ENCODE measurements at places on chromosomes 7 and 10.

- no peak for DNase-seq
Observed at GRCh38 chr10:22222236-22223190, 4.7 kb upstream of the EBLN1 start.

- DNase-seq, result no peak
Observed at GRCh38 chr10:110511734-110512449, 14.2 kb downstream of the DUSP5 start.

DNA sequence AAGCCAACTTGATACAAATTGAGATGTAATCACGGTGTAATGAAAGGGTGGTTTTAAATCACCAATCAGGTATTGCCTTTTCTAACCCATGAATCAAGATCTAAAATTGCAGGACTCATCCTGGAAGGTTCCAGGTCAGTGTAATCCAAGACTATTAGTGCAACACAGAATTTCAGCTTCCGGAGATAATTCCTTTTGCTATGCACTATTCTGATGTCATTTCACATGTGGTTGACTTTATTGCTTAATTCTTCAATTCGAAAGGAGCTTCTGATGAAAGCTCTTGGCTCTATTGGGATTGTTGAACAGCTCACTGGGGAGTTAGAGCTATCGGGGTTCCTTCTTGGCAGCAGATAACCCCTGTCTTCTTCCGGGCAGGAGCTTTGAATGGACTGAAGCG lies 147.4 kb upstream of the INSYN2A start:
- DNase-seq, result no peak

DNA sequence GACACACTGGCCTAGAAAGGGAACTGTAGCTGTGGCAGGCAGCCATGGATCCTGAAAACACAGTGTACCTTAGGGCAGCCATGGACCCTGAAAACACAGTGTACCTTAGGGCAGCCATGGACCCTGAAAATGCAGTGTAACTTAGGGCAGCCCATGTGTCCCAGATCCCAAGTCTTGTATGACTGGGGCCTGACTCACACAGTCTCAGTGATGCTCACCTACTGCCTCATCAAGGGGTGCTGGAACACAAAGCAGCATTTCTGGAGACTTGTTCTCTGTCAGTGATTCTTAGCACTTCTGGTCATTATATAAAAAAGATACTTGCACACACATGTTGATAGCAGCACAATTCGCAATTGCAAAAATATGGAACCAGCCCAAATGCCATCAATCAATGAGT lies 70.2 kb upstream of the LAMB4 start:
- no peak for DNase-seq

GRCh38 chr7:115056019-115056418 lies 134.1 kb downstream of the MDFIC start:
- DNase-seq, result no peak

- DNase-seq, result no peak
Observed at GRCh38 chr10:127921075-127921752, 14.3 kb downstream of the PTPRE start.

- no peak for DNase-seq
Observed at GRCh38 chr7:51139796-51140195, 176.8 kb downstream of the COBL start.

DNA sequence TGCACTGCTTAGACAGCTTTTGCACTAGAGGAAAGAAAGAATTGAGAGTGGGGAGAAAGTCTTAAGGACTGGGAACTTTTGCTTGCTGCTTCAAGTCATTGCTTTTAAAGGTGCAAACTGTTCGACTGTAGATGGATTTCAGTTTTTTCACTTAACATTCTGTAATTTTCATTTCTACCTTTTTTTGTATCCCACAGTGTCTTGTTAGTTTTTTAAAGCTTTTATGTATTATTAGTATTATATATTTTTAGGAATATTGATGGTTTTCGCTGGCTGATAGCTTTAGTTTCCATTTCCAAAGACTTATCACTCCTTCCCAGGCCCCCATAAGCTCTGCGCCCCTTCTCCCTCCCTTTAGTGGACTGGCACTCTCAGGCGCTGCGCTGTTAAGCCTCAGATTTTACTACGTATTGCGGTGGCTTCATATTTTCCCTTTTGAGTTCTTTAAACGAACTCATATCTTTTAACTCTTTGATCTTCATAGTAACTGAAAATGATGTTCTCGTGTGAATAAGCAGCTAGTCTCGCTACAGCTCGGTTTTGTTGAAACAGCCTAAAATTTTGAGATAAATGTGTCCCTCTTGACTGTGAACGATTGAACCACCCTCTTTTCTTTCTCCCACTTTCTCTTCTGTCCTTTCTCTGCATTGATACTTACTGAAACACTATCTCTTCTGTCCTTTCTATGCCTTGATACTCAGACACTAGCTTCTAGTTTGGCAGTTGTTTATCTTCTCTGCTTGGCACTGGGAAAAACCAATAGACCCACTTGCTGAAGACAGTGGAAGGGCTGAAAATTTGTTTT lies 2.5 kb upstream of the ETV1 start:
- no peak for DNase-seq

DNA sequence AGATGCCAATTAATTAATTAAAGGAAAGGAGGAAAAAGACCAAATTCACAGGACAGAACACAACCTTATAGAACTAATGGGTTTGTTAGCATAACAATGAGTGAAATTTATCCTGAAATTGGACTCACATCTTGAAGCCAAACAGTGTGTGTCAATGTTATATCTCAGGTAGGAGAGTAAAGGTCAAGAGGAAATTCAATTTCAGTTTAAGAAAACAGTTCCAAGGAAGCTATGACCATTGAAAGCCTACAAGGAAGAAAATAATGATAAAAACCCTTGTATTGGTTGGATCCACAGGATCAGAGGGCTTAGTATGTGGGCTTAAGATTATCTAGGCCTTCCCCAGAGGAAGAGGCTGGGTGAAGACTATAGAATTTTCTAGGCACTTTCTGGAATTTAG lies 198.9 kb upstream of the AOAH start:
- no peak for DNase-seq

GRCh38 chr10:49625411-49625810 lies 11.6 kb downstream of the CHAT start:
- no peak for DNase-seq

- no peak for DNase-seq
Observed at GRCh38 chr10:13716081-13717071, 129.6 kb downstream of the PRPF18 start.

- no peak for DNase-seq
Observed at GRCh38 chr7:154746571-154747360, 256.2 kb downstream of the PAXIP1 start.
